A549 treated with CORT108297 at 1 μM for 4 hours (cell line): ENCODE measurements at places on chromosomes 12 and 14. TPM values are rescaled to one million over a fixed set of nuclear protein-coding genes. Genes with fewer than 3 reads are reported as not detected.

The TPH2 gene
- total RNA-seq, result 0.03 to 0.07 TPM in 2 of 5 replicates, not detected in the others

The C1R gene
- 24.9 to 42.1 TPM (median 27.9 TPM) in 5 replicates for total RNA-seq

The ACRBP gene
- 0.11 to 0.34 TPM (median 0.16 TPM) in 5 replicates for total RNA-seq

The C12orf42 gene
- not detected in 5 replicates for total RNA-seq

The SIVA1 gene
- total RNA-seq, result 120 to 223 TPM (median 214 TPM) in 5 replicates

The CLMN gene
- total RNA-seq, result 3.2 to 5.6 TPM (median 5.1 TPM) in 5 replicates

The ZDHHC22 gene
- 0.20 to 0.46 TPM (median 0.34 TPM) in 5 replicates for total RNA-seq

The NOXRED1 gene
- 0.08 to 0.18 TPM in 2 of 5 replicates, not detected in the others for total RNA-seq

The SIX1 gene
- 6.5 to 8.9 TPM (median 8.8 TPM) in 5 replicates for total RNA-seq

The NAV3 gene
- 10.0 to 16.1 TPM (median 13.1 TPM) in 5 replicates for total RNA-seq

The MAP1LC3B2 gene
- 1.1 to 1.7 TPM (median 1.4 TPM) in 5 replicates for total RNA-seq

The KRT71 gene
- total RNA-seq, result 0.05 TPM in 1 of 5 replicates, not detected in the others

The KRT75 gene
- 0.13 to 0.21 TPM (median 0.16 TPM) in 5 replicates for total RNA-seq

The OLR1 gene
- total RNA-seq, result 0.67 to 1.8 TPM (median 1.0 TPM) in 5 replicates

The NANOG gene
- not detected in 5 replicates for total RNA-seq

The GYS2 gene
- total RNA-seq, result 0.07 TPM in 1 of 5 replicates, not detected in the others

The FOXJ2 gene
- total RNA-seq, result 6.8 to 9.6 TPM (median 9.2 TPM) in 5 replicates

The ACSS3 gene
- total RNA-seq, result 0.05 to 0.15 TPM (median 0.06 TPM) in 3 of 5 replicates, not detected in the others

The LALBA gene
- total RNA-seq, result not detected in 5 replicates

The DPY19L2 gene
- total RNA-seq, result 1.8 to 2.2 TPM (median 2.1 TPM) in 5 replicates

The C12orf75 gene
- total RNA-seq, result 116 to 157 TPM (median 123 TPM) in 5 replicates

The C14orf132 gene
- total RNA-seq, result 3.7 to 5.9 TPM (median 4.7 TPM) in 5 replicates

The CCDC60 gene
- not detected in 5 replicates for total RNA-seq

The TMEM229B gene
- 0.11 to 0.21 TPM (median 0.16 TPM) in 5 replicates for total RNA-seq

The SLC25A21 gene
- total RNA-seq, result 0.35 to 1.3 TPM (median 0.75 TPM) in 5 replicates

The EXOC3L4 gene
- 1.1 to 2.5 TPM (median 1.9 TPM) in 5 replicates for total RNA-seq

The ALDH2 gene
- 67.9 to 95.4 TPM (median 94.5 TPM) in 5 replicates for total RNA-seq

The MARK3 gene
- total RNA-seq, result 55.3 to 69.8 TPM (median 58.5 TPM) in 5 replicates

The FERMT2 gene
- 31.0 to 50.3 TPM (median 39.8 TPM) in 5 replicates for total RNA-seq

The TAS2R30 gene
- 0.05 TPM in 1 of 5 replicates, not detected in the others for total RNA-seq

The ADAMTS20 gene
- not detected in 5 replicates for total RNA-seq

The MGST1 gene
- 733 to 839 TPM (median 804 TPM) in 5 replicates for total RNA-seq

The LBHD2 gene
- total RNA-seq, result 0.12 to 0.39 TPM (median 0.27 TPM) in 3 of 5 replicates, not detected in the others

The GPR84 gene
- not detected in 5 replicates for total RNA-seq

The LDHB gene
- 1,435 to 1,672 TPM (median 1,504 TPM) in 5 replicates for total RNA-seq

The TGM1 gene
- 0.65 to 1.3 TPM (median 1.1 TPM) in 5 replicates for total RNA-seq

The RNASE3 gene
- not detected in 5 replicates for total RNA-seq

The HOXC5 gene
- 0.57 to 0.85 TPM (median 0.73 TPM) in 5 replicates for total RNA-seq

The ABHD12B gene
- total RNA-seq, result not detected in 5 replicates

The ATF1 gene
- total RNA-seq, result 41.2 to 47.8 TPM (median 45.0 TPM) in 5 replicates

The PLEKHD1 gene
- total RNA-seq, result 0.02 to 0.04 TPM (median 0.03 TPM) in 3 of 5 replicates, not detected in the others

The FKBP11 gene
- total RNA-seq, result 44.0 to 57.4 TPM (median 56.1 TPM) in 5 replicates

The LRRC23 gene
- 16.5 to 20.4 TPM (median 16.8 TPM) in 5 replicates for total RNA-seq

The CCDC198 gene
- total RNA-seq, result 2.4 to 3.8 TPM (median 2.6 TPM) in 5 replicates

The FGF23 gene
- not detected in 5 replicates for total RNA-seq

The PIGH gene
- 18.4 to 21.9 TPM (median 20.7 TPM) in 5 replicates for total RNA-seq

The PRPH gene
- total RNA-seq, result 0.97 to 1.8 TPM (median 1.5 TPM) in 5 replicates

The BATF gene
- not detected in 5 replicates for total RNA-seq

The PMCH gene
- total RNA-seq, result not detected in 5 replicates

The ART4 gene
- 0.09 TPM in 1 of 5 replicates, not detected in the others for total RNA-seq

The SMAGP gene
- total RNA-seq, result 20.2 to 25.3 TPM (median 23.0 TPM) in 5 replicates

The SERPINA10 gene
- 0.02 to 0.04 TPM in 2 of 5 replicates, not detected in the others for total RNA-seq

The RNF212B gene
- total RNA-seq, result not detected in 5 replicates

The APOLD1 gene
- 0.30 to 0.54 TPM (median 0.34 TPM) in 5 replicates for total RNA-seq

The OR6C2 gene
- not detected in 5 replicates for total RNA-seq

The RASAL1 gene
- total RNA-seq, result 0.45 to 0.63 TPM (median 0.53 TPM) in 5 replicates

The NRXN3 gene
- total RNA-seq, result 0.75 to 1.2 TPM (median 1.0 TPM) in 5 replicates

The GLIPR1L1 gene
- not detected in 5 replicates for total RNA-seq

The RILPL2 gene
- 1.4 to 2.0 TPM (median 1.8 TPM) in 5 replicates for total RNA-seq

The OAS1 gene
- 38.6 to 64.7 TPM (median 56.9 TPM) in 5 replicates for total RNA-seq
